Aorta (tissue), 5 donors: ENCODE measurements at places on chromosomes 7 and 10. TPM values are rescaled to one million over a fixed set of nuclear protein-coding genes. Genes with fewer than 3 reads are reported as not detected.

The CLCN1 gene
- not detected for total RNA-seq

The GIMAP6 gene
- 31.7 TPM for total RNA-seq

DNA sequence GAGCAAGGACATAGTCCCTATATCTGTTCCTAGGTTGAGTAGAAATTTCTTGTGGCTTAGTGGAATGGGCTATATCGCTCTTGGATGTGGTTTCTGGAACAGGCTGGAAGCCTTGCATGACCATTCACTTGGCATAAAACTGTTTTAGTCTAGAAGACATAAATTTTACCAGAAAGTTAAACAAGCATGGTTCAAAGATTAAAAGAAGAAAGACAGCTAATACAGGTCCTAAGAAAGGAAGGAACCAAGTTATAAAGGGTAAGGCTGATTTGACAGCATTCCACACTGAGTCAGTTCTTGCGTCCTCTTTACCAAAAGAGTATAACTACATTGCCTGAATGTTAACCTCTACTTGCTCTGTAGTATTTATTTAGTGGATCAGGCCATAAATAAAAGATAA, 724.2 kb downstream of the SORCS1 start:
- no peak for DNase-seq

- DNase-seq = no peak
Observed at GRCh38 chr7:70210200-70210935, 612.1 kb downstream of the AUTS2 start.

- no peak for DNase-seq
Observed at GRCh38 chr10:6148251-6148701, 54.5 kb upstream of the PFKFB3 start.

DNA sequence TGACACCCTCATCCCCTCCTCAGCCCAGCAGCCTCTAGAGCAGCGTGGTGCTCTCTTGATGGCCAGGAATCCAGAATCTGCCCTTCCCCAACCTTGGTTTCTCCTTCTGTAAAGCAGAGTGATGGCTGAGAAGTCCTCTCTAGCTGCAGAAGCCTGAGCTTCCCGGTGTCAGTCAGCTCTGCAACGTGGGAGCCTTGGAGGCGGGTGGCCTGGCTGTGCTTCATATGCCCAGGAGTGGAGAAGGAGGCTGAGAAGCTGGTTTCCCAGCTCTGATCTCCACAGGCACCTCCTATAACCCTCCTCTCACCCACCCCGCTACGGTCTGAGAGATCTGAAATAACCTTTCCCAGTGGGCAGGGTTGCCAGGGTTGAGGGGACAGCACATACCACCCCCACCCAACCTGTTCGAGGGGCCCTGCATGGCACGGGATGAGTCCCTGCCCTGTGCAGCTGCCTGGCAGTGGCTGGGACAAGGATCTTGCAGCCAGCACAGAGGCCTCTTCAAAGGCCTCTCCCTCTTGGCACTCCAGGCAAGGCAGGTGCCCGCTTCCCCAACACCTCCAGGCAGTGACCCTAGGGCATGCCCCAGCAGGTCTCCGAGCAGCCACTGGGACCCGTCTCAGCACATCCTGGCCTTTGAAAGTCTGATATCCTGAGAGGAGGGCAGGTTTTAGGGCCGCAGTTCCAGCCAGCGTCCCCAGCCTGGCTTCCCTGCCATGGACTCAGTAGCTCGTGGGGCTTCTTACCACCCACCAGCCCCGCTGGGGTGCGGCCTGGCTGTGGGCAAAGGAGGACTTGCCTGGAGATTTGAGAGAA, 18.3 kb upstream of the SLC29A3 start:
- DNase-seq = no peak

The ITGB8 gene
- 24.7 TPM for total RNA-seq
